ENCODE measurements at places on chromosomes 5 and 9. TPM values are rescaled to one million over a fixed set of nuclear protein-coding genes. Genes with fewer than 3 reads are reported as not detected.

DNA sequence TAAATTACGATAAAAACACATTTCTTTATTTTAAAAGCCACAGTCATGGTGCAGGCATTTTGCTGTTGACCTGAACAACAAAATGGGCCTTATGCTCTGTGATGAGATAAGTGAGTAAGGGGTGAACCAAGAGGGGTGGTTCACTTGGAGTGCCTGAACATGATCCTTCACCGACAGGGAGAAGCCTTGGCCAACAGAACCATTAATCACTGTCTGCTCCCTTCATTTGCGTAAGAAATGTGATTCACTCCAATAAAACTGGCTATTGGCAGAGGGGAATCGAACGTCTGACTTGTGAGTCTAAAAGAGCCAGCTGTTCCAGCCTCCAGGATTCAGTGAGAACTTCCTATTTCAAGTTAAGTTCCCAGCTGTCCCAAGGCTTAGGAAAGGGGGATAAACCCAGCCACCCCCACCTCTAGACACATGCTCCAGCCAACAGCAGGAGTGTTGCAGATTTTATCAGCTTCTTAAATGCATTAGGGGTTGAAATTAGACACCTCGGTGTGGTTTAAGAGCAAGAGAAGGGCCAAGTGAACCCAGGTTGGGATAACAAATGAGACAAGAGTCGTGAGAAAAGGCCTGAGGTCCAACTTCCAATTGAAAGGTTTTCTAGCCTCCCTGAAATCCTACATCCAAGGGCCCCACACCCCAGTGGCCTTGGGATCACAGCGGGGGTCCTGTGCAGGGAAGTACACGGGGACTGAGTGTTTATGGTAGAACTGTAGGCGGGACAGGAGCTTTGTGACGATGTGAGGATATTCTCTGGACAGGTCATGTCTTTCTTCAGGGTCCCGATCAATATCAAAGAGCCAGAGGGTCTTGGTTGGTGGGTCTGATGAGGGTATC lies 131.4 kb upstream of the LHFPL2 start:
- DNase-seq = peak; percentile 96

GRCh38 chr5:78541086-78541654 lies 107.4 kb downstream of the LHFPL2 start:
- DNase-seq = no peak

- DNase-seq = no peak
These were observed 8.6 kb downstream of the G3BP1 start for GRCh38 chr5:151780348-151780747.

- DNase-seq = no peak
These were observed 2326.0 kb upstream of the ACO1 start for GRCh38 chr9:30058463-30058862.

DNA sequence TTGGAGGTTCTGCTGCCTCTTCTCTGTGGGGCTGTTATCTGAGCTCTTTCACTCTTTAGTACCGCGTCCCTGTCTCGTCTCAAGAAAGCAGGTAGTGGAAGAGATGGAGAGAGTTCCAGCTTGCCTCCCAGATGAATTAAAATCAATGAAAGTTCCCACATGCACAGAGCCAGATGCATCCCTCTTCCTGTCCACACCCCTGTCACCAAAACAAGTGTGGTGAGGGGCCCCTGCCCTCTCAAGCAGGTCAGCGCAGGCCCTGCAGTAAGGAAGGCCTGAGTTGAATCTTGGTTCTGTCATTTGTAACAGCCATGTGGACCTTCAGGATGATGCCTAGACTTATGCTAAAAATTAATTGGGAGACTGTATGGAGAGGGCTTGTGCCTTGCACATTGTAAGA lies 26.9 kb downstream of the GALNT10 start:
- DNase-seq = no peak

DNA sequence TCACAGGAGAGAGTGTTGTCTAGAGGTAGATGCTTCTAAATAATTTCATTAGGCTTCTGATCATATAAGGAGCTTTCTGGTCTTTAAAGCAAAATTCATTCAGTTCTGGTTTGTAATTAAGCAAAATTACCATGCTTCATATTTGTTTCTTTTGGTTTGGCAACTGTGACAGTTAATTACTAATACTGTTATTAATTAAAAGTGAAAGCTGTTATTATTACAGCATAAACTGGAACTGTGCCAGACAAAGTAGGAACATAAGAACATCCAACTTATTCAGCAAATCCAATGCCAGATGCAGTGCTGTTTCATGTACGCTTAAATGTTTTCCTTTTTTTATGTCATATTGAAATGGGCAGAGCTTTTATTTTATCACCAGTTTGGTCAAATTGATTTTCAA lies 70.4 kb upstream of the DAB2 start:
- no peak for DNase-seq

DNA sequence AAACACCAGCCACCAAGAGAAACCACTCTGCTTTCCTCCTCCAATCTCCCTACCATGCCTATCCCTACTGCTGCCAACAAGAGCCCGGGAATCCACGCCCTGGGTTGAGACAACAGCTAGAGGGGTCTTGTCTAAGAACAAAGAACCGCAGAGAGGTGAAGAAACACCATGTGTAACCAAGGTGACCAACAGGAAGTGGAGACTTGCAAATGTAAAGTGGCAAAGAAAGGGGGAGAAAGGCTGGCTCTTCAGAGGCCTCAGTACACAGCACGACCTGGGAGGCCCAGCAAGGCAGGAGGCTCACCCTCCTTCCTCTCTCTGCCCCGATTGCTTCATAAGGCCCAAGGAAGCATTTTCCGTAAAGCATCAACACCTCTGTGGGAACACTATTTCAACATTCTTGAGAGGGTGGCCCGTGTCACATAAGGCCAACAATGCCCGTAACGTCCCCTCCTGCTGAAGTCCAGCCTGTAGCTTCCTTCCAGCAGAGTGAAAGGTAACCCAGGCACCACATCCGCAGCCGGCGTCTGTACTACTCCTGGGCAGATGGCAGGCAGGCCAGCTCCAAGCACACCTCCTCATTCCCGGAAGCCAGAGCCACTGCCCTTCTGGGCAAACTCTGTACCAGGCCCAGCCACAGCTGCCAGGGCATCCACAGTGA lies 18.3 kb downstream of the CCNJL start:
- DNase-seq = no peak

- no peak for DNase-seq
These were observed 34.5 kb downstream of the COL15A1 start for GRCh38 chr9:98978231-98978681.

GRCh38 chr5:31396611-31397295 lies 135.1 kb downstream of the DROSHA start:
- DNase-seq = peak; percentile 20

DNA sequence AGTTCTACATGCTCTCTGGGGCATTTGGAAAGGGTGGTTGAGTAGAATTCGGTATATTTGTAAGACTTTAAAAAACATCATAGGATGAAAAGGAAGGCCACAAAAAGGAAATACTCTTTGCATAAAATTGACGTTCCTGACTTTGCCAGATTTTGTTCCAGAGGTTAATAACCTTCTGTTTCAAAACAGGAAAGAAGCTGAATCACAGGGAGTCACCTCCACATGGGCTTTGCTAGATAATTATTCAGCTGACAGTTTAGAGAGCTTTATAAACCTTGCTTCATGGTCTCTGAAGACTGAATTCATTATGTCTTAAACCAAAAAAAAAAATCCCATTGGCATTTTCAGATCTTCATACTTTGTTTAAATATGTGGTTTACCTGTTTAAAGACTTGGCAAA lies 203.7 kb downstream of the SEMA6A start:
- DNase-seq = peak; percentile 42

- no peak for DNase-seq
These were observed 27.0 kb downstream of the MSX2 start for GRCh38 chr5:174751154-174752000.

The SLCO4C1 gene
- under 0.01 TPM for total RNA-seq

The KCNV2 gene
- total RNA-seq = not detected

The SLC46A2 gene
- not detected for total RNA-seq

The PAEP gene
- not detected for total RNA-seq

The FBP2 gene
- total RNA-seq = not detected
